ENCODE measurements at places on chromosomes 5 and 9.
A peak's percentile ranks its signal among the peaks of the same experiment; 100 is the strongest.

- DNase-seq: peak; percentile 59
Observed at GRCh38 chr5:98050583-98050982, 722.9 kb upstream of the RGMB start.

GRCh38 chr9:114696814-114697544 lies 15.0 kb upstream of the TEX48 start:
- peak; percentile 58 for DNase-seq

- DNase-seq: no peak
Observed at GRCh38 chr5:23864786-23865185, 357.4 kb downstream of the PRDM9 start.

- no peak for DNase-seq
Observed at GRCh38 chr9:2144619-2145018, 129.5 kb downstream of the SMARCA2 start.

- DNase-seq: no peak
Observed at GRCh38 chr5:87769157-87769556, 356.4 kb upstream of the CCNH start.

GRCh38 chr5:140633021-140633471 lies at the start of gene CD14:
CD14 (minus strand) TSS chr5:140633175; CDS start chr5:140633071, 104 bp downstream.
- no peak for DNase-seq

DNA sequence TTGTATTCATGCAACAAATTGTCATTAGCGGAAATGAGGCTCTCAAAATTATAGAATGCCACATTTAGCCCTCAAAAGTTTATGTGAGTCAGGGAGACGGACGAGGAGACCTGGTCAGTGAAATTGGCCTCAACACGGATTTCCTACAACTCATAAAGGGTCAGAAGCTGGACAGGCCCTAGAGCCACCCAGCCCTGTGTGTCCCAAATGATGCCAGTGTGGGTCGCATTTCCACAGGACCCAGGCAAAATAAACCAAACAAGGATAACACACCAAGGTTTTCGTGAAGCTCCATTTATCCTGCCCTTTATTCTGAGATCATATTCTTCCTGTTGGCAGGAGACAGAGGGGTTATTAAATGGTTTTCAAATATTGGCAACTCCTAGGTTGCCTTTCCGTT lies 72.0 kb upstream of the COL5A1 start:
- DNase-seq: no peak

- DNase-seq: peak; percentile 36
Observed at GRCh38 chr5:68012429-68012828, 203.1 kb upstream of the PIK3R1 start.

DNA sequence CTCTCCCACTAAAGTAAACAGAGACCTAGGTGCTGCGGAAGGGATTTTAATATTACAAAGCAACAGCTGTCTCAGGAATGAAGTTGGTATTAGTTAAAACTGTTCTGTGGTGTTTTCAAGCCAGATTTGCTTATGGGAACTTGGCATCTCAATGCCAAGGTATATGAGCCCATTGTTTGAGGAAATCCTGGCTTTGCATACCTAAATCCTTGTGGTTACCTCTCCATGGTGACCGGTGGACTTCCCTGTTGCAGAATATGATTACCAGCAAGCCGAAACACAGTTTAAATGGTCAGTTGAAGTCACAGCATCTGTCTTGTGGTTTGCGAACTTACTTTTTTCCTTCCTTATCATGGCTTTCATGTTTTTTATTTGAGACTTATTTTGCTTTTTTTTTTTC lies 62.3 kb upstream of the TXNDC8 start:
- peak; percentile 18 for DNase-seq

DNA sequence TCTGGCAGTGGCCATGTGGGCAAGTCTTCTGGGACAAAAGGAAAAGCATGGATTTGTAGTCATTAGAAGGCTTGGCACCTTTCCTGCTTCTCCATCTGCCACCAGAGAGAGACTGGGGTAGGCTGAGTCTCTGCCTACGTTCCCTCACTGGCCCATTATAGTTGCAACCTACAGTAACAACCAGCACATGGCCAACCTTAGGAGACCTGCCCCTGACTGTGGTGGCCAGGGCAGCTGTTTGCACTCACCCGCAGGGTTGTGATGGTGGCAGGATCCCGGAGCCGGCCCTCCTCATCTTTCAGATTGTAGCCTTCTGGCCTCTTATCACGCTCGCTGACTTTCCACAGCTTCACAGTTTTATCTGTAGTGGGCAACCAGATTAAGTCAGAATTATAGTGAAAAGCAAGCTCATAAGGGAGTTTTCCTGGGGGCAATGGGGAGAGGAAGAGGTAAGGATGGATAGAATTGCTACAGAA lies 174.9 kb upstream of the GPR151 start:
- no peak for DNase-seq

GRCh38 chr5:79691007-79691406 lies 1.4 kb downstream of the CMYA5 start:
- DNase-seq: no peak

- DNase-seq: no peak
Observed at GRCh38 chr9:70285981-70286598, 27.3 kb downstream of the SMC5 start.

- no peak for DNase-seq
Observed at GRCh38 chr5:92715946-92716520, 865.0 kb downstream of the NR2F1-AS1 start.

DNA sequence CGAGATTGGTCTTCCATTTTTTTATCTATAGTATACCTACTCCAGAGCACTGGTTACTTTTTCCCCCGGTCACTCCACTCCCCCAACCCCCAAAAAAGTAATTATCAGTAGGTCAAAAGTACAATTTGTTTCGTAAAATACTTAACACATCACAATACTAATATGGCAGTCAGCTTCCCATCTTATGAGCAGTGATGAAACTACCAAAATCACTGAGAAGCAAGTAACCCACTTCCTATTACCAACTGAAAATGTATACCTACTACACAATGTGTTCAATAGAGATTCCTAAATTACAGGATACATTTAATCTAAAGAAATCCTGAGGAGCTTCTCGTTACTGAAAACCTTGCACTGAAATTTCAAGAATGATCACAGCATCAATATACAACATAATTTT lies 1.9 kb downstream of the CERT1 start:
- DNase-seq: no peak

DNA sequence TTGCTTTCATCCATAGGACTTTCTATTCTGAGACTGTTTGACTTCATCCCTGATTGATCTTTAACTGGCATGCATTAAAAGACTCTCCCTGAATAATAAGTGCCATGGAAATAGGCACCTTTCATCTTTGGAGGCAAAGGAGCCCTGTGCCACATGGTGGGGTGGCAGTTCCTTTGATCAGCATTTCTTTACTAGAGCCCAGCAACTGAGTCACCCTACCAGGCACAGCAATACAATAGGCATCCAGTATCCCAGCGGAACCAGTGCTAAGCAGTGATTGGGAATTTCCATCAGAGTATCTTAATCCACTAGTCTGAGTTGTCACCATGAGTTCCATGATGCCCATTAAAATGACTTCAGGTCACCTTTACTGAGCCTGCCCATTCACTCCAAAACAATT lies 476.1 kb upstream of the MPDZ start:
- no peak for DNase-seq

DNA sequence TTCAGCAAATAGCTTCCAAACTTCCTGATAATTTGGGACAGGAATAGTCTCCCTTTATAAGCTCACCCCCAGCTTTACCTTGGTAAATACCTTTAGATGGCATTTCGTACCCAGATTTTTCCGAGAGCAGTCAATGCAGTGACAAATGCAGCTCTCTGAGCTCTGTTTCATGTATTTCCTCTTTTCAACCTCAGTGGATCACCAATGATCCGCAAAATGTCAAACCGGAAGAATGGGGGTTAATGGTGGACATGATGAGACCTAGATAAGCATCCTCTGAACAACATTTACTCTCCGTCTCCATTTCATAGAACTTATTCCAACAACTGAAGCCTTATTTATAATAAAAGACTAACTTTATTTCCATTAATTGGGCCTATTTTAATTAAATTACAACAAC lies 227.3 kb downstream of the MCTP1 start:
- no peak for DNase-seq

GRCh38 chr9:29214690-29215253 lies 1641.5 kb upstream of the C9orf72 start:
- DNase-seq: no peak

- DNase-seq: no peak
Observed at GRCh38 chr5:19900269-19900668, 87.7 kb downstream of the CDH18 start.

- DNase-seq: no peak
Observed at GRCh38 chr9:32385152-32385884, 875 bp downstream of the ACO1 start.

DNA sequence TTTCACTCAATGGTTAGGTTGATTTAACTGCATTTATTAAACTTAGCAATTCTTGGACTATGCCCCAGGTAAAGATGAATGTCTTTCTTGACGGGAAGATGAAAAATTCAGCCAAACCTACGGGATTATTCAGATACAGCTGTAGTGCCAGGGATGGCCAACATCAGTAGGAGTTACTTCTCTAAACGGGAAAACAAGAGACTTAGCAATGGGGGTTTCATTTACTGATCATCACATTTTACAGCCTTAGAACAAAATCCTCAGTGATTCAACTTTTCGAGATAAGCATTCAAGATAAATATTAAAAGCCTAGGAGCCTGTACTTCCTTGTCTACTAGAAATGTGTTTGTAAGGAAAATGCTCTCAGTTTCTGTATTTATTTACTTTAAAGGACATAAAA lies 46.1 kb downstream of the S1PR3 start:
- peak; percentile 29 for DNase-seq

- no peak for DNase-seq
Observed at GRCh38 chr5:80607832-80608231, 37.8 kb upstream of the ANKRD34B start.

- no peak for DNase-seq
Observed at GRCh38 chr9:71824257-71824656, 55.9 kb upstream of the CEMIP2 start.

DNA sequence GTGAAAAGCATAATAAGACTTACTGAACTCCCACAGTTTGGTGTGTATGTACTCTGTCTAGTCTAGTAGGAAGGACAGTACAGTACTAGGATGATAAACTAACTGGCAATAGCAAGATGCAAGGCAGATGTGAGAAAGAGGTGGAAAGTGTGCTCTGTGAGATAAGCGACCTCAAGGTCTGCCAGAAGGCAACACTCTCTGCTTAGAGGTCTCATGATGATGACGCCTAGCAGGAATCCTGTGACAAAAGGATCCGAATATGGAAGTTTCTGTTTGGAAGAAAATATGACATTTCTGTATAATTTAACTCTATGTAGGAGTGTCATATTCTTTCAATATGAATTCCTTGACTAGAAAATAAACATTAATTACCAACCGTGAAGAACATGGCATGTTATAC lies 112.2 kb downstream of the PLPPR1 start:
- no peak for DNase-seq

GRCh38 chr9:91025856-91026255 lies 224.2 kb downstream of the SYK start:
- DNase-seq: no peak

DNA sequence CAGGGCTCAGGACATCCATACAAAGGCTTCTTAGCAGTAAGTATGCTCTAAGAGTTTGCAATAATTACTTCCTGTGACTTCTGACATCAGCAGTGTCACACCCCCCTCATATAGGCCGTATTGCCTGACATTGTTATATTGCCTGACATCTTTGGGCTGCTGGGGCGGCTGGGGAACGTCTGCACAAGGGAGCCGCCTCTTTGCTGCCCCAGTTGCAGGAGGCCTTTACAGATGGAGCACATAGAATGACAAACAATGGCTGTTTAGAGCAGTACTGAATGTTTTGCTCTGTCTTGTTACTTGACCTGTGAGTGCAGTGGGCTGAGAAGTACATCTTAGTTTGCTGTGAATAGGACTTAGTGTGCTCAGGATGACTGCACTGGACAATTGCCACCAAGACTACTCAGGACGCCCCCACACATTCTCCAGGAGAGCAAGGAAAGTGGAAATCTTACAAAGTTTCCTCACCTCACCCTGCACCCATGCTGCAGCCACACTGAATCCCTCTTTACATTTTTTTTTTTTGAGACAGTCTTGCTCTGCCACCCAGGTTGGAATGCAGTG lies 65.4 kb upstream of the SPOCK1 start:
- DNase-seq: peak; percentile 66

GRCh38 chr5:144135113-144135762 lies 35.2 kb downstream of the YIPF5 start:
- no peak for DNase-seq

- DNase-seq: no peak
Observed at GRCh38 chr5:168114444-168115017, 176.9 kb upstream of the WWC1 start.

- DNase-seq: no peak
Observed at GRCh38 chr5:150069672-150070627, 16.4 kb downstream of the CSF1R start.

DNA sequence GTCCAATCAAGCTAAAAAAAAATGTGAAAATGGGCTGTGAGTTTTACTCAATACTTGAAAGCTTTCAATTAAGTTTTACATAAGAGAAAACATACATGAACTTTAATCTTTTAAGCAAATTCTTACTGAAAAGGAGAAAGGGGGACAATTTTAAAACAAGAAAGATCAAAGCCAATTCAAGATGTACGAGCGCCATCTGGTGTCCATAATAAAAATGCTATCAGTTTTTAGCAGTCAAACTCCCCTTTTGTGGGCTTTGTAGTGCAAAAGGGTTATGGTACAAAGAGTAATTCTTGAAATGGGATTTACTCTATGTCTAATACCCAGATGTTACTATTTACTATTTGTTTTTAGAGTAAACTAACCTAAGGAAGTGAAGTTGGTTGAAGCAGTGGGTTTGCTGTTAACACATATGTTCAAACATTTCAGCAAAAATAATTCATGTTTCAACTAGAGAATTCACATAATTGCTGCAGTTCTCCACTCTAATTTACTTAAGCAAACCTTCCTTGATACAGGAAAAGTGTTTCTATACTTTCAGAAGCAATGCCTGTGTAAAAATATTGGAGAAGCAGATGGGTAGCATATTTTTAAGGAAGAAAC lies 228.2 kb upstream of the TYRP1 start:
- no peak for DNase-seq

- DNase-seq: peak; percentile 40
Observed at GRCh38 chr9:25964239-25964638, 286.0 kb upstream of the TUSC1 start.

GRCh38 chr9:78112406-78112805 lies 80.8 kb upstream of the GNAQ start:
- DNase-seq: no peak

- DNase-seq: no peak
Observed at GRCh38 chr5:113749334-113749733, 235.8 kb downstream of the YTHDC2 start.

DNA sequence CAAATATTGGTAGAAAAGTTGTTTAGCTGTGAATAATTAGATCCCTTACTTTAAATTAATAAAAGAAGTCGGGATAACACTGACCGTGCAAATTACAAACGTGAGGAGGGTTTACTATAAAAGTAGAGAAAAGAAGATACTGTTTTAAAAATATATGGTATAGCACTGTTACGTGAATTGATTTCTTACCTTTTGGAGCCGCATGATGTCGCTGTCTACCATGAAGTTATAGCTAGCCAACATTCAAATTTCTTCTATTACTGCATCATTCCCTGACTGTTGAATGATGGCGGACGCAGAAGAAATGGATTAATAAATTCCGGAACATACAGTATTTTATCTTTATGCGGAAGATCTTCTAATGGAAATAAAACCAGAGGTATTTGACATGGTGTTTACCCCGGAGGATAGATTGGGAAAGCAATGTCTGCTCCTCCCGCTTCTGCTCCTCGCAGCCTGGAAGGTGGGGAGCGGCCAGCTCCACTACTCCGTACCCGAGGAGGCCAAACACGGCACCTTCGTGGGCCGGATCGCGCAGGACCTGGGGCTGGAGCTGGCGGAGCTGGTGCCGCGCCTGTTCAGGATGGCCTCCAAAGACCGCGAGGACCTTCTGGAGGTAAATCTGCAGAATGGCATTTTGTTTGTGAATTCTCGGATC lies at the start of gene PCDHA6:
TSS of gene PCDHA6 (plus strand) at position 257 of the 658 bp plus-strand sequence. CDS start at position 389, 132 bp downstream.
- DNase-seq: no peak
